ENCODE measurements at places on chromosomes 12 and 14. TPM values are rescaled to one million over a fixed set of nuclear protein-coding genes. Genes with fewer than 3 reads are reported as not detected.

TMED8 gene
- 5.7 TPM for total RNA-seq

KRT79 gene
- total RNA-seq: not detected

SLCO1B1 gene
- not detected for total RNA-seq

FGF6 gene
- total RNA-seq: not detected

GPRC5D gene
- total RNA-seq: not detected

SLCO1B3 gene
- not detected for total RNA-seq

MGP gene
- not detected for total RNA-seq

CDK4 gene
- total RNA-seq: 122 TPM

NEUROD4 gene
- total RNA-seq: not detected

GALNT8 gene
- not detected for total RNA-seq

COCH gene
- not detected for total RNA-seq

CYP46A1 gene
- 0.39 TPM for total RNA-seq

ASCL1 gene
- total RNA-seq: not detected

CLEC6A gene
- total RNA-seq: not detected

PTPN6 gene
- total RNA-seq: 0.41 TPM

RCOR1 gene
- total RNA-seq: 24.5 TPM

PLEK2 gene
- 10.7 TPM for total RNA-seq

CEBPE gene
- not detected for total RNA-seq

SPX gene
- total RNA-seq: not detected

PAPLN gene
- total RNA-seq: 2.8 TPM

P2RX2 gene
- not detected for total RNA-seq

All from HFFc6 (cell line).